ENCODE measurements at places on chromosomes 6 and 20. TPM values are rescaled to one million over a fixed set of nuclear protein-coding genes. Genes with fewer than 3 reads are reported as not detected.

DNA sequence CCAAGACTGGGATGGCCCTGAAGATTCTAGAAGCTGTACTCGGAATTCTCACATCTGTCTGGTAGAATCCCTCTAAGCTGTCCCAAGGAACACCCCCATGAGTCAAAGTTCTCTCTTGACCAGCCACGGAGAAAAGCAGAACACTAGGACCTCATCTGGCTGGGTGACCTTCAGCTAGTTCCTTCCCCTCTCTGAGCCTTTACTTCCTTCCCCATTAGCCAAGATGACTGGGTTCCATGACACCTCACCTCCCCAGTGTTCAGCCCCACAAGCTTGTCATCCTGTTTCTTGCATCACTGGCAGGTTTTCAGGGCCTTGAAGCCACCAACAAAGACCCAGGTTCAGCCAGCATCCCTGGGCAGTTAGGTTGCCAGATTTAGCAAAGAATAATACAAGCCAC is 47.8 kb downstream of the MAFB start:
- DNase-seq: no peak

DNA sequence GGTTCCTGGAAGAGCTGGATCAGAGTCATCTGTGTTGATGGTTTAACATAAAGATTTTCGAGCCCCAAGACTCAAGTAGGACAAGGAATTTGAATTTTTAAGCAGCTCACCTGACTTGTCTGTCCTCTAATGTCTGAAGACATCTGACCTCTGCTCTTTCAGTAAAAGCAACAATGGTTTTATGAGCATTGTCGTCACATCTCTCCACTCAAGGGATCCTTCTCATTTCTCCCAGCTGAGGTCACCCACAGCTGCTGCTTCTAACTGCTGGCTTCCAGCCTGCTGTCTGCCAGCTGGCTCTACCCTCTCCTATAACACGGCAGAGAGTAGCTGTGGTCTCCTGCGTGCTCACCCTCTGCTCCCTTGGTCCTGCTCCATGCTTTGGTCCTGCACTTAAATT is 24.7 kb upstream of the HDAC2 start:
- DNase-seq: no peak

GRCh38 chr6:131225959-131226358 is 90.7 kb downstream of the AKAP7 start:
- DNase-seq: no peak

DNA sequence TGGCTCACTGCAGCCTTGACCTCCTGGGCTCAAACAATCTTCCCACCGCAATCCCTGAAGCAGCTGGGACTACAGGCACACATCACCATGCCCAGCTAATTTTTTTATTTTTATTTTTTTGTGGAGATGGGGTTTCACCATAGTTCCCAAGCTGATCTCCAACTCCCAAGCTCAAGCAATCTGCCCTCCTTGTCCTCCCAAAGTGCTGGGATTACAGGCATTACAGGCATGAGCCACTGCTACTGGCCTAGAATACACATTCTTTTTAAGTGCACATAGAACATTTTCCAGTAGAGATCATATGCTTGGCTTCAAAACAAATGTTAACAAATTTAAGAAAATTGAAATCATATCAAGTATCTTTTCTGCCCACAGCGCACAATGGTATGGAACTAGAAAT is 176.8 kb upstream of the MARCKS start:
- no peak for DNase-seq

GRCh38 chr6:20364327-20364726 is 37.4 kb upstream of the E2F3 start:
- no peak for DNase-seq

GRCh38 chr6:163585932-163586437 is 171.5 kb downstream of the QKI start:
- no peak for DNase-seq

GRCh38 chr6:53441035-53441493 is 92.3 kb upstream of the ELOVL5 start:
- no peak for DNase-seq

GRCh38 chr20:51495921-51496545 is 46.5 kb downstream of the NFATC2 start:
- no peak for DNase-seq

DNA sequence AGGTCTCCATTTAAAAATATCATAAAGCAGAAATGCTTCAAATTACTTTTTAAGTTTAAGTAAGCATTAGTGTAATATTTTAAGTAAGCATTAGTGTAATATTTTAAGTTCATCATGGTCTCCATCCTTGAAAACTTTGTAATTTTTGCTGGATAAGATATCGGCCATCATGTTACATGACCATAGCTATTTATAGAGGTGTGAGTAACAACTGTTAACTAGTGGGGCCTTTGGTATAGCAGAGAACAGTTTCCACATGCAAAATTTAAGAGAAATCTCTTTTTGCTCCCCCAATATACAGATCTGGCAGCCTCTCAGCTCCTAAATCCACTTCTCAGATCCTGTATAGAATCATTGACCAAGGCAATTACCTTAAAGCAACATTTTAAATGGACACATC is 468 bp downstream of the TRDN start:
- no peak for DNase-seq

DNA sequence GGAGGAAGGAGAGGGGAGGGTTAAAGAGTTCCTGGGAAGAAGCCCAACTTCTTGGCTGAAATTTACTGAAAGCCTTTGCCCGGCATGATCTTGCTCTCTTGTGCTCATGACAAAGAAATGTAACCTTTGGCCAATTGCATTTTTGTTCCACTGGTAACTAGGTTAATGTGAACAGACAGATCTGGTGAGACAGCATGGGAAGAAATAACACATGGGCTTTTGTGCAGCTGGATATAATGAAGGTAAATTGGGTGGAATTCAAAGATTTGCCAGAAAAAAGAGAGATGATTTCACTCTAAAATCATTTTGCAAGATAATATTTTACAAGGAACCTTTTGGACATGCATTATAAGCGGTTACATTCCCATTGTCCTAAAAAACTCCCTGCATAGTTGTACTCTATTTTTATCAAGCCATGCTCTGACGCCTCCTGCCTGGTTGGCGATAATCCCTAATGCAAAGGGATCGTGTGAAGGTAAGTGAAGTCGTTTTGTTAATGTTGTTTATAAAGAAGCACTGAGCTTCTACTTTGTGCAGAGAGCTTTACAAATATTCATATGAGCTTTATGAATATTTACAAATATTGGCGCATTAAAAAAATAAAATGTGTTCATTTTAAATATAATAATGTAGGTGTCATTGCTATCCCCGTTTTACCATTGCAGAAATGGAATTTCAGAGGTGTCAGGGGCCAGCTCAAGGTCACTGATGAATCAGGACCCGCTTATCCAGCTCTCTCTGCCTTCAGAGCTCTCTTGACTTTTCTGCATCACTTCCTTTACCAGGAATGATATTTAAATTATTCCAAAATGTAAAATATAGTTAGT is 161.3 kb upstream of the AGPAT4 start:
- no peak for DNase-seq

GRCh38 chr6:43283905-43284304 is 14.2 kb upstream of the SLC22A7 start:
- DNase-seq: peak; percentile 57

GRCh38 chr20:19824861-19825260 is 66.8 kb downstream of the RIN2 start:
- DNase-seq: no peak

POM121L2 gene
- not detected for total RNA-seq

TRAPPC3L gene
- not detected for total RNA-seq

OR2B6 gene
- total RNA-seq: not detected

PRDM1 gene
- 0.87 TPM for total RNA-seq

GGT7 gene
- 19.1 TPM for total RNA-seq

THEMIS gene
- 0.08 TPM for total RNA-seq

TTK gene
- 0.43 TPM for total RNA-seq

NSFL1C gene
- total RNA-seq: 51.6 TPM

MATN4 gene
- not detected for total RNA-seq

TBCC gene
- 12.0 TPM for total RNA-seq

MAP3K5 gene
- 34.7 TPM for total RNA-seq

BACH2 gene
- 2.2 TPM for total RNA-seq

DSP gene
- 305 TPM for total RNA-seq

Measured in Right ventricle myocardium inferior (tissue), 1 donor.